ENCODE measurements at places on chromosomes 1 and 21.
A peak's percentile ranks its signal among the peaks of the same experiment; 100 is the strongest.

DNA sequence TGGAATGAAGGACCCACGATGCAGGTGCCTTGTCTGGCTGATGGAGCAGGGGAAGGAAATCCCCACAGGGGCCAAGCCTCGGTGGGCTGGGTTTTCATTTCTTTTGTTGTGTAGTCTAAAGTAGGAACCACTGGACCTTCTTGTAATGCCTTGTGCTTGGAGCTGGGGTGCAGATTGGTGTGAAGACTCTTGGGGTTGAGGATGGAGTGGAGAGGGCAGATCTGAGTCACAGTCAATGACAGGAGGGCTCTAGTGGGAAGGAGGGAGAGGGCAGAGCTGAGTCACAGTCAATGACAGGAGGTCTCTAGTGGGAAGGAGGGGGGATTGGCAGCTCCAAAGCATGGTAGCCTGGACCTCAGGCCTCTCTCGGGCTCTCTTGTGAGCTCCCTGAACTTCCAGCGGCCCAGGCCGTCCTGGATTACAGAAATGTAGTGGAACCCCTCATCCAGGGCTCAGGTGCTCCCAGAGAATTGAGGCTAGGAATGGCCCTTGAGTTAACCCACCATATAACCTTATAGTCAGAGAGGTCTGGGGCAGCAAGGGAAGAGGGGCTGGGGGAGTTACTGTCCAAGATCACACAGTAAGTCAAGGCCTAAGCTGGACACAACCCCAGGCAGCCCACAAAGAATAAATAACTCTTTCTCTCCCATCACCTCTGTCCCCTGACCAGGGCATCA is 313.8 kb downstream of the MATN1 start:
- no peak for DNase-seq

DNA sequence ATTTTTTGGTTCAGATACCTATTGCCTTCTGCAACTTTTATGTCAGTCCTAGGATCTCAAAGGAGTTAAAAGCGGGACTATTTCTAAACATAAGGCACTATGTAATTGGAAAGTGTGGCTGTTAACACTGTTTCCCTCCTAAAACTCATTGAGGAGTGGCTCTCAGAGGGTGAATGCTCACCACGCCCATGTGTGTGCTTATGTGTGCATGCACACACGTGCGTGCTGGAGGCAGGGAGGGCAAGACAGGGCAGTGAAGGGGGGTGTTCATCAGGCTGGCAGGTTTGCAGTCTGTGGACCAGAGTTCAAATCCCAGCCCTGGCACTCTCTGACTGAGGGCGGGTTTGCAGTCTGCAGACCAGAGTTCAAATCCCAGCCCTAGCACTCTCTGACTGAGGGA is 22.4 kb downstream of the KCNAB2 start:
- no peak for DNase-seq

DNA sequence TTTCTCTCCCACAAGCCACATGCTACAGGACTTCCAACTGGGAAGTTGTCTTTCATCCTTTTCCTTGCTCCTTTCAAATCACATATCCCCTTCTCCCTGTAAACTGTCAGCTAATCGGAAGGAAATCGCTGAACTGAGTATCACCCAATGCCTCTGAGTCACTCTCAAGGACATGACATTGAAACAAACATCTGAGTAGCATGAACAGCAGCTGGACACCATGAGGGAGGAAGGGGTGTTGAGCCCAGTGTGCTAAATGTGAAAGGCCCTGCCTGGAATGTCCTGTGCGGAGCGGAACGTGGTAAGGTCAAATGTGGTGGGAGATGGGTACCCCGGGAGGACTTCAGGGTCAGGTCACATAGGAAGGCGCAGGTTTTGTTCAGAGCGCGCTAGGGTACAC is at the start of gene OR2AJ1:
TSS of gene OR2AJ1 (plus strand) at position 22 of the 400 bp plus-strand sequence. CDS start 8,880 bp downstream, outside the sequence.
- DNase-seq: no peak

- no peak for DNase-seq
These were observed 38.3 kb downstream of the ABCG1 start for GRCh38 chr21:42257091-42257765.

DNA sequence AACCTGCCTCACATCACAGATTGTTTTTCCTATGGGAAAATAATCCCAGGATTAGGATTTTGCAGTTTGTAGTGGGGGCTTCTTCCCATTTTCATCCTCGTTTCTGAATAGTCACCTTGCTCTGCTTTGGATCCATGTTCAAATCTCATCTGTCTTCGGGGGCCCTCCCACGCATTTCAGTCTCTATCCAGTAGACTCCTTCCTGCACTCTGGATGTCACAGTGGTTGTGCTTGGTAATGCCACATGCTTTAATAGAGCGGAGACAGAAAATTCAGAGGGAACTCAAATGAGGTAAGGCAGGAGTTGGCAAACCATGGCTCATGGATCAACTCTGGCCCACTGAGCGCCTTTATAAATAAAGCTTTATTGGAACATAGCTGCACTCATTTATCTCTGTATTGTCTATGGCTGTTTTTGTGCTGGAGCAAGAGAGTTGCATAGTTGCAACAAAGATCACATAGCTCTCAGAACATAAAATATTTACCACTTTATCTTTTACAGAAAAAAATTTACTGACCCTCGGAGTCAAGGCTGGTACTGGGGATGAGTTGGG is 101.0 kb downstream of the SPATA46 start:
- DNase-seq: no peak

- DNase-seq: no peak
These were observed 8.2 kb upstream of the PIGK start for GRCh38 chr1:77227381-77227780.

GRCh38 chr1:174964261-174964971 is 35.3 kb upstream of the CACYBP start:
- peak; percentile 62 for DNase-seq

GRCh38 chr1:156833603-156834002 is 17.0 kb upstream of the SH2D2A start:
- DNase-seq: no peak

DNA sequence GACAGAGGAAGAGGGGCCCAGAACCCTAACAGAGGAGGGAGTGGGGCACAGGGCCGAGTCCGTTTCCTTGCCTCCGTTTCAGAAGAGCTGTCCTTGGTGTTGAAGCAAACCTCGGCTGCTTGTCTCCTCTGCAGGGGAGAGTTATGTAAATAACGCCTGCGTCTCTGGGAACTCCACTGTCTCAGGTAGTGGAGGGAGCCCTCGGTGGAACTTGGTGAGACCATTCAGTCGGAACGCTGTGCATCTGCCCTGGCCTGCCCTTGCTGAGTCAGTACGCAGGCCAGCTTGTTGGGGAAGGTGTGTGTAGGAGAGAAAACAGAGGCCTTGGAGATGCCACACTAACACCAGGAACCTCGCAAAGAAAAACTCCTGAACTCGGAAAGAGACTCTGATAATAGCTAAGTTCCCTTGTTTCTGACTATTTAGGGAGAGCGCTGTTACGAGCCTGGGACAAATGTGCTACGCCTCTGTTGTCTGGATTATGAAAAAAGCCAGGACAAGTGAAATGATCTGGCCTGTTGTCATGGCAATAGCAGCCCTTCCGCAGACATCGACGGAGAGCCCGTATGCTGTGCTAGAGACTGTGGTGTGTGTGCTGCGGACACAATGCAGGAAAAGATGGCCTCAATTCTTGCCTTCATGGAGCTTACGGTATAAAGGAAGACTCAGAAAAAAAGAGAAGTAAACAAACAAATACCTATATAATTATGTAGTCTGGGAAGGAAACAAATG is 94.6 kb upstream of the AKT3 start:
- peak; percentile 59 for DNase-seq

DNA sequence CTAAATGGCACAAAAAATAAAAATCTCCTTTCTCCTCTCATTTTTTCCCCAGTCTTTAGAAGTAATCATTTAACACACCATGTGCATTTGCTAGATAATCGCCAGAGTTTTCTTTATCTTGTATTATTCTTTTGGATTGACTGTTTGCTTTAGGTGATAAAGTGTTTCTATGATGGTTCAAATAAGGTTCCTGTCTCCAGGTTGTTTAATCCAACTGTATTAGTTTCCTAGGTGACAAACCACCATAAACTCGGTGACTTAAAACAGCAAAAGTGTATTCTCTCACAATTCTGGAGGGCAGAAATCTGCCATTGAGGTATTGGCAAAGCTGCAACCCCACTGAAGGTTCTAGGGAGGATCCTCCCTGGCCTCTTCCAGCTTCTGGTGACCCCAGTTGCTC is 51.6 kb upstream of the B3GALT5 start:
- DNase-seq: no peak

GRCh38 chr1:46005594-46005993 is 126.8 kb downstream of the PIK3R3 start:
- DNase-seq: no peak

DNA sequence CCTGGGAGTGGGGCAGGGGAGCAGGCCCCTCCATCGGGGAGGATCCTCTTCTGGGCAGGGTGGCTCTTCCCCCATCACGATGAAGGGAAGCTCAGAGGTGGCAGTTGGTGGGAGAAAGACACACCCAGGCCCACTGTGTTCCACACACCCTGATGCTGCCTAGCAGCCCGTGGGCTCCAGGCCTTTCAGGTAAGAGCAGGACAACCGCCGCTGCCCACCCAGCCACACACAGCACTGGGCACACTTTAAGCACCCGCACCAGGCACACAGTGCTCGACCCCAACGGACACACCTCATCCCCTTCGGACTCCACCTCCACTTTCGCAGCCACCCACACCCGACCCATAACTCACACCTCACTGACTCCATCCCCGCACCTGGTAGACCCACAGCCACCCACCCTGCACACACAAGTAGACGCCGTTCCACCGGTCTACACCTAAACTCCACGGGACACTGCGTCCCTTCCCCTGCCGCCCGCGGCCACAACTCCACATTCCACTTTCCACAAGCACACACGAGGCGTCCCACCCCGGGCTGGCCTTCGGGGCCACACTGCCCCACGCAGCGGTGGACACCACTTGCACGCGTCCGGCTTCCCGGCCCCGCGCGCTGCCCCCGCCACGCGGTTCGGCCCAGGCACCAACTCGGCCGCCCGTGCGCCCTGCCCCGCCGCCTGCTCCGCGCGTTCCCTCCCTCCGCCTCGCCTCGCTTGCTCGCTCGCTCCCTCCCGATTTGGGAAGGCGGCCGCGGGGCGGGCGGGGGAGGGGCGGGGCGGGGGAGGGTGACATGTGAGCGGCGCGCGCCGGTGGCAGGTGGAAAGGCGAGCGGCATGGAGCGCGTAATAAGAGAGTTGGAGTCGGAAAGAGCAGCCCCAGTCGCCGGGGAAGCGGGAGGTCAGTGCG is at the start of gene KCNQ4:
TSS of gene KCNQ4 (plus strand) at position 787 of the 905 bp plus-strand sequence. CDS start 307 bp downstream, outside the sequence.
- no peak for DNase-seq

DNA sequence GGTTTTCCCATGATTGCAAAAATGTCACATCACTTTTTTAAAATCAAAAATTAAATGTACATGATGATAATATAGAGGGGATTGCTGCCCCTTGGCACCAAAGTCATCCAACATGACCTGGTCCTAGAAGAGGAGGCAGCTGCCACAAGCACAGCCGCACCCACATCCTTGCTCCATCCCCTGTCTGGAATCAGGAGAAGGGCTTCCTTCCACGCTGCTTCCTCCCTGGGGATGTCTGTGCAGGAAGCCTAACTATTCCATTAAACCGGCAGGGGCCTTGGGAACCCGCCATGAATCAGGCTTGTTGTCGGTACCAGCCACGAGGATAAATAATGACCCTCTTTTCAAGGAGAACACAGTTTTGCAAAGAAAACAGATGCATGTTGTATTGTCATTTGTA is 68.7 kb upstream of the AJAP1 start:
- no peak for DNase-seq

- DNase-seq: peak; percentile 43
These were observed 91.6 kb downstream of the LRRC8C start for GRCh38 chr1:89724369-89725010.

DNA sequence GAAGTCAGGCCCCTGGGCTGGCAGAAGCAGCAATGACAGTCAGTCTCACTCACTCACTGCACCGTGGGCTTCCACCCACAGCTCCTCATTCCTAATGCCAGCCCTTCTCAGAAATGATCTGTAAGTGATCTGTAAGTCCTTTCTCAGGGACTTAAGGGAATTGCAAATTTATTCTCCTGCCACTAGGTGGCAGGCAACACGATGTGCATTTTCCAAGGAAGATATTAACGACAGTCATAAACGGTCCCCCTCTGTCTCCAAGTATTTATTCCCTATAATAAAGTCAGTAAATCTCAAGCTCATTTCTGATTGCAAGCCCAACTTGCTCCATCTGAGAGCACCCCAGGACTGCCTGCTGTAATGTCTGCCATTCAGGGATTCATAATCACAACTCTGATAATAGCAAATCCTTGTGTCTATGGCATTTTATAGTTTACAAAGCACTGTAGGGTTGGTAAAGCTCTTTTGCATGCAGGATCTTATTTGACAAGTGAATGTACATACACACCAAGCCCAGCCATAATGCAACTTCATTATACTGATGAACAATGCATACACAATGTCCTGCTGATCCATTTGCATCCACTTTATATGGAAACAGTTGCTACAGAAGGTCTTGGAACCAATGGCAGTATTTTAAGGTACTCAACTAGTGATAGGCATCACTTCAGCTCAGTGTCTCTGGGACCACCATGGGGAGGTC is 380.5 kb upstream of the CAMK1G start:
- peak; percentile 58 for DNase-seq

DNA sequence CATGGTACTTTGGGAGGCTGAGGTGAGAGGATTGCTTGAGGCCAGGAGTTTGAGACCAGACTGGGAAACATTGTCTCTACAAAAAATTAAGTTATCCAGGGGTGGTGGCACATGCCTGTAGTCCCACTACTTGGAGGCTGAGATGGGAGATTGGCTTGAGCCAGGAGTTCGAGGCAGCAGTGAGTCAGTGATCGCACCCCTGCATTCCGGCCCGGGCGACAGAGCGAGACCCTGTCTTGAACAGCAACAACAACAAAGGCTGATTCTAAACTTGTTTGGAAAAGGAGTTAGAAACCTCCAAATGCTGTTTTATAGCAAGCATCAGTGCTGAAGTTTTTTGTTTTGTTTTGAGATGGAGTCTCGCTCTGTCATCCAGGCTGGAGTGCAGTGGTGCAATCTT is 14.7 kb downstream of the LYPD8 start:
- no peak for DNase-seq
